NCI-H2171 (cell line): ENCODE measurements at places on chromosomes 7 and 10.

GRCh38 chr10:18968159-18968558, 80.4 kb upstream of the MALRD1 start:
- DNase-seq, result no peak

GRCh38 chr7:16644636-16645592, 640 bp downstream of the ANKMY2 start:
- peak; percentile 31 for DNase-seq

DNA sequence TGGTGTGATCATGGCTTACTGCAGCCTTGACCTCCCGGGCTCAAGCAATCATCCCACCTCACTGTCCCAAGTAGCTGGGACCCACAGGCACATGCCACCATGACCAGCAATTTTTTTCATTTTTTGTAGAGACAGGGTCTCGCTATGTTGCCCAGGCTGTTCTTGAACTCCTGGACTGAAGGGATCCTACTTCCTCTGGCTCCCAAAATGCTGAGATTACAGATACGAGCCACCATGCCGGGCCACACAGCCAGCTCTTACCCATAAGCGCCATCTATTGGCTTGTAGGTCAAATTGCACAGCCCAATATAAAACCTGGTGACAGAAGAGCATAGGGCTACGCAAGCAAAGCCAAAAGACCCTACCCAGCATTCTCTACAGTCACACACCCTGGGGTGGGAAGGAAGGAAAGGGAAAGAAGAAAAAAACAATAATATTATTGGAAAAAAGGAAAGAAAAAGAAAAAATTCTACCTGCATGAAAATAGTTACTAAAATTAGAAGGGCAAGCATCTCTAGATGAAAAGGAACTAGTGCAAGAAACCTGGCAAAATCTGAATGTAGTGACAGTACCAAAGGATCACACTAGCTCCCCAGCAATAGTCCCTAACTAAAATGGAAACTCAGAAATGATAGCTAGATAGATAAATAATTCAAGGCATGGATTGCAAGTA, 29.4 kb upstream of the AMPH start:
- peak; percentile 41 for DNase-seq

- no peak for DNase-seq
These were observed 34.4 kb upstream of the RSBN1L start for GRCh38 chr7:77661816-77662215.

DNA sequence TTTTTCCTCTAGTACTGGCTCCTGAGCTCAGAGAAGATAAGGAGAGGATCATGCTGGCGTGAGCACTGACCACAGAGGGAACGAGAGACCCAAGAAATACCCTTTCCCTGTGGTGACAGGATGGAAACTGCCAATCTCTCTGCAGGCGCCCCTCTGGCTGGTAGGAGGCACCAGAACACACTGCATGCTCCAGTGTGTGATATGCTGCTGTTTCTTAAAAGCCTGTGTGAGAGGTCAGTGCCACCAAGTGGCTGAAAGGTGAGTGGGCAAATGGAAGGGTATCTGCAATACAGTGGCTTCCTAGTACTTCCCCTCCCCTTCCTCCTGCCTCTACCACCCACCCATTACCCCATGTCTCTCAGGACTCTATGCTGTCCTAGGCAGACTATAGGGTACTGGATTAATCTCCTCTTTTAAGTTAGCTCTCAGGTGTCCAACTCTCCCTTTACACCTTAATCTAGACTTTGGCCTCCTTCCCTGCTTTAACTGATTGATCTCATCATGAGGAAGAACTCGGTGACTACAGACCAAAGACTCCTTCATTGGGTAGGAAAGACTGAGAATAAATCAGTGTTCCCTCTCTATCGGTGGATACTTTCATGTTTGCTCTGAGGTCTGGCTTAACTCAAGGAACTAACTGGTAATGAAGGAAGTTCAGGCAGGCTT, 283.6 kb downstream of the ADRA2A start:
- no peak for DNase-seq

- DNase-seq, result no peak
These were observed 25.9 kb upstream of the RNF32 start for GRCh38 chr7:156614434-156615264.

GRCh38 chr7:33354201-33354600, 224.8 kb downstream of the BBS9 start:
- no peak for DNase-seq

DNA sequence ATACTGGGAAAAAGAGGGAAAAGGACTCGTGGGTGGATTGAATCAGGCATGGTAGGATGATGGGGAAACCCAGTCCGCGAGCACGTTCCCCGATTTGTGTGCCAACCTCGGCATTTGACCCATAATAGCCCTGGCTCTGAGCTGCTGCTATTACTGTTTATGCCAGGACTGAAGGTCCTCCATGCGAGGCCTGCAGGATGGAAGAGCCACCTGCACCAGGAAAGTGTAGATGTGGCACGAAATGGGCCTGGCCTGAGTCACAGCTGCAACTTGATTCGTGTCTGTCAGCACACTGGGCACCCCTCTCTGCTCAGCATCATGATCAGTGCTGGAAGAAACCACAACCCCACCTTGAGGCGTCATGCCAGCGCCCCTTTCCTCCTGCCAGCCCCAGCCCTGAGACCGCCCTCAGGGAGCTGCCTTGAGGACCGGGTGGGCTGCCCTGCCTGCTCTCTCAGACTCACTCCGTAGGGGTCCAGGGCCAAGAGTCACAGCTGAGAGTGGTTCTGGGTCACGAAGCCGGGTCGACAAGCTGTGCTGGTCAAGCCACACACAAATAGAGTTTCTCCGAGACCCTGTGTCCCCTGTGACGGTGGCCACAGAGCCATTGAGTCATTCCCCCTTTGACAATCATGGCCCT, 74.4 kb downstream of the CHST15 start:
- no peak for DNase-seq

DNA sequence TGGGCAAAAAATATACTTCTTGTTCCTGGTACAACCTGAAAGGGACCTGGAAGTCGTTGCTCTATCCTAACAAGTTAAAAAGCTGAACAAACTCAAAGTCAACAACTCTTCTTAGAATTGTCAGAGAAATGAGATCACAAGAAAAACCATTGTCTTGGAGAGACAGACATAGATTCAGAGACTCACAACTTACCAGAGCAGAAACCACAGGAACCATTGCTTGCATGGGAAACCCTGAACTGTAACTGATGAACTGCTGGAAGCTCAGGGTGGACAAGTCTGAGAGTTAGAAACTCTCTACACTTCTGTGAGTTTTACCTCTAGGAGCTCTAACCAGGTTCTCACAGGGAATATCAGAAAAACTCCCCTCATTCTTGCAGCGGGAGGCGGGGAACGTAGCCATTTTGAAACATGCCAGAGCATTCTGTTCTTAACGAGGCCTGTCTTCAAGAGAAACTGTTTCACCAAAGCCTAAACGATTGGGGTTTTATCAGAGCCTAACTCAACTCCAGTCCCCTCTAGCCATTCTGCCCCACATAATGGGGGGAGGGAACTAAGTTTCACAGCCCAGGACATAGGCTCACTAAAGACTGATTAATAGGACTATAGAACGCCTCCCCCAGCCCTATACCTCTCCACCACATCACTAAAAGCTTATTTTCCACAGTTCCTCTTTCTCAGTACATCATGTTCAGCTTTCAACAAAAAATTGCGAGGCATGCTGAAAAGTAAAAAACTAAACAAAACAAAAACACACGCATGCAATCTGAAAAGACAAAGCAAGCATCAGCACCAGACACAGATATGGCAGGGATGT, 12.0 kb upstream of the GSDME start:
- no peak for DNase-seq

- no peak for DNase-seq
These were observed 125.2 kb upstream of the MKLN1 start for GRCh38 chr7:131202451-131202850.

- no peak for DNase-seq
These were observed 408.3 kb upstream of the C7orf33 start for GRCh38 chr7:148182264-148182663.

- no peak for DNase-seq
These were observed 1.2 kb upstream of the ABCF2 start for GRCh38 chr7:151228024-151228866.

- no peak for DNase-seq
These were observed 370.1 kb downstream of the PRPF18 start for GRCh38 chr10:13956826-13957225.

DNA sequence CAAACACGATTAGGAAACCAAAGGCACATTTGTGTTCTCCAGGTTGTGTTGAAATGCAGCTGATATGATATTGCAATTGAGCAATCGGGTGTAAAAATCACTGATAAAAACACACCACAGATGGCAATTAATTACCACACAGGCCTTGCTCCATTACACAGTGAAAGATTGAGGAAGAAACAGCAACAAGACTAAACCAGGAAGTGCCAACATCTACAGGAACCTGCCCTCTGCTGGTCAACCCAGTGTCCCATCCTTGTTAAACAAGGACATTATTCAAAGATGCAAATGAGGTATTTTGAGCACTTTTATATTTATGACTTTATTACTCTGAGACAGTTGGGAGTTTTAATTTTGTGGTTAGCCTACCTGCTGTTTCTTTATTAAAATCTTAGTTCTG, 765.6 kb upstream of the GHITM start:
- peak; percentile 50 for DNase-seq

DNA sequence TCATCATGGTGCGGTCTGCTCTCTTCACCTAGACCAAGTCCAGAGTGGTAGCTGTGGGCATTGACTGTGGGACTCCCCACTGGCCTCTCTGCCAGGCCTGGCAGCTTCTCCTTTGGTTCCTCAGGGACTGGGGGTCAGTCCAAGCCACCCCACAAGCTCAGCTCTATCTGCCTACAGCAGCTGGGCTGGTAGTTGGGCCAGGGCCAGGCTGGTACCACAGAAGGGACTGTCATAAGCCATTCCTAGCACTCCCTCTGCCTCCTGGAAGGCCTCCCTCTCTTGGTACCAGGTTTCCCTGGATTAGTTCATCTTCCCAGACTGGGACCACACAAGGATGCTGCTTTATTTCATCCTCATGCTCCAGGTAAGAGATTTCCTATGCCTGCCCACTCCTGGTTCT, 24.2 kb upstream of the UNC5B start:
- no peak for DNase-seq

DNA sequence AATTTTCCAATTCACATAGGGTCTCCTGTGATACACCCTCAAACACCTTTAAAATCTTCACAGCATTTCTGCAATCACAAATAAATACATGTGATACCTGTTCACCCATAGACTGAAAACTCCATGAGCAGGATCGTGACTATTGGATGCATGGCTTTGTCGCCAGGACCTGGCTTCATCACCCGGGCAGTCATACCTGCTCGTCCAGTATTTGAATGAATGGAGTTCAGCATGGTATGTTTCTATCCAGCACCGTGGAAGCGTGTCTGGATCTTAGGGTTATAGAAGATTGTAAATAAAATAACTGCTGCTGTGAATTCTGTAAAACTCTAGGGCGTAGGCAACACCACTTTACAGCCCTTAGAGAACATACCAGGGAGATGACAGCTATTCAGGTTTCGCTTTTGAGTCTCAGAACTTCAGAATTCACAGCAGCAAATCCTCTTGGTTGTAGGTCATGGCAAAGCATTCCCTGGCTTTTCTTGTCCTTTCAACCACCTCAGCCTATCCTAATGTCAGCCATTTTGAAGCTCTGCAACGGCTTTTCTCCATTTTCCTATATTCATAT, 47.4 kb upstream of the USP6NL start:
- no peak for DNase-seq

GRCh38 chr7:158289761-158290523, 297.7 kb downstream of the PTPRN2 start:
- DNase-seq, result no peak

DNA sequence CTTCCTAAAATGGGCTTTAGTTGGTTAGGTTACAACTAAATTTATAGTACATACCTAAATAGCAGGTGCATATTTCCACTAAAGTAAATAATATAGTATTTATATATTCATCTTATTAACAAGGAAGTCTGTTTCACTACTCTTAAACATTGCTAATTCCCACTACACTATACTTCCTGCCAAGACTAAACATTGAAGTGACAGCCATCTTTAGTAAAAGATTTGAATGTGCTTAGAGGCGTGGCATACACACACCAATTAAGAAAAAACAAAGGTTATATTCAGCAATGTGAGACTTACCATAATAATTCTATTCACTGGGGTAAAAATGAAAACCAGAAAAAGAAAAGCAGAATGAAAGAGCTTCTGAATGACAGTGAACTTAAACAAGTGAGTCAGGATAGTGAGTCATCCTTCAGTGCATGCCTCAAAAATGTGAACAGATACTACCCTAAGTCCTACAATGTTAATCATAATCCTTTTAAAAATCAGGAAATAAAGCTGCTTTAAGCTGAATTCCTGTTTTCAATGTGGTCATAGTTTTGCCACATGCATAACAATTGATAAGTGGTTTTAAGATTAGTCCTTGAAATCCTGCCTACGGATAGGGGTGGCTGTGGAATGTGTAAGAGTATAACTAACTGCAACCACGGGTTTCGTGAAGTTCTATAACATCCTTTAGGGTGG, 59.4 kb downstream of the USP6NL start:
- DNase-seq, result no peak
